Substantia nigra (tissue), 51 donors: ENCODE measurements at places on chromosomes 3 and 15.
A peak's percentile ranks its signal among the peaks of the same experiment; 100 is the strongest.

GRCh38 chr3:145134738-145135137 is 1026.2 kb downstream of the PLOD2 start:
- DNase-seq = no peak

- DNase-seq = no peak
Observed at GRCh38 chr3:17190353-17191078, 305.8 kb downstream of the PLCL2 start.

GRCh38 chr15:55194256-55194655 is 2.5 kb downstream of the RSL24D1 start:
- no peak for DNase-seq

GRCh38 chr3:16508591-16508995 is 4.9 kb downstream of the RFTN1 start:
- DNase-seq = no peak

GRCh38 chr15:61558172-61559136 is 329.4 kb upstream of the RORA start:
- no peak for DNase-seq

GRCh38 chr3:146159616-146160320 is 1.2 kb downstream of the PLOD2 start:
- no peak for DNase-seq

GRCh38 chr3:67515778-67516177 is 138.6 kb downstream of the SUCLG2 start:
- DNase-seq = no peak

GRCh38 chr3:195394024-195394423 is 48.8 kb downstream of the ACAP2 start:
- DNase-seq = no peak

GRCh38 chr3:89562373-89562772 is 455.0 kb downstream of the EPHA3 start:
- no peak for DNase-seq

DNA sequence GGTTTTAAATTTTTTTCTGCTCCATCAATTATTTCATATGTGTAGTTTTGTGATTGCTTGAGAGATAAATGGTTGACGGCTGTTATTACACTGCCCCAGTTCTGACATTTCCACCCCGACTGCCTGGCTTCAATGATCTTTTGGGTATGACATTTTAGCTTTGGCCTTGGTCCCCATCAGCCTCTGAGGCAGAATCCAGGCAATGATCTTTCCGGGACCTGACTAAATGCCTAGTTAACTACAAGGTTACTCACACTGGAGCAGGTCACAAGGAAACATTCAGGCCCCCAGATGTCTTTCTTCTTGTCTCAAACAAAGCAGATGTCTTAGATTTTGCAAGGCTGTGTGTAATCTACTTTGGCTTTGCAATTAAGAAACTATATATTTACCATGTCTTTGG is 61.1 kb upstream of the TMCO5A start:
- no peak for DNase-seq

GRCh38 chr3:18666655-18667054 is 241.5 kb upstream of the SATB1 start:
- DNase-seq = no peak

DNA sequence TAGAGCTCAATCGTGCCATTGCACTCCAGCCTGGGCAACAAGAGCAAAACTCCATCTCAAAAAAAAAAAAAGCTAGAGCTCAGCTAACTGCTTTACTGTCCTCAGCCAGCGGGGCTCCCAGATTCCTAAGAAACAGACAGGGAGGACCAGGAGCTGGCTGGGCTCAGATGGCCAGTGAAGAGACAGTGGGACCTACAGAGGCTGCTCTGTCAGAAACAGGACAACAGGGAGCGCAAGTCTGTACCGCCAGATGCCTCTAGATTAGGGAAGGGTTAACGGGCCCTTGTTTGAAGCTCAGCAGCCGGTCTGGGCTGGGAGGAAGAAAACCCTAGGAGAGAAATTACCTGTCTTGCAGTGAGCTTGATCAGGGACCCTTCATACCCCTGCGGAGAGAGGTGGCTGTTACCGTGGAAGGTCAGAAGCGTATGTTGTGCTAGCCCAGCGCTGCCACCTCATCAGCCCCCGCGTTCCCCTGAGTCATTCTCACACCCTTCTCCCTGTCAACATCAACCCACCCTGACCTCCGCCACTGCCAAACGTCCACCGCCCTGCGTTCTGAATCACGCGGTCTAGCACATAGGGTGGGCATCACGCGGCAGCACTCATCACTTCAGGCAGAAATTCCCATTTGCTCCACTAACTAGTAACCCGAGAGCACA is 25.3 kb downstream of the RBPMS2 start:
- DNase-seq = no peak

- no peak for DNase-seq
Observed at GRCh38 chr3:45612918-45613602, 18.5 kb downstream of the LIMD1 start.

DNA sequence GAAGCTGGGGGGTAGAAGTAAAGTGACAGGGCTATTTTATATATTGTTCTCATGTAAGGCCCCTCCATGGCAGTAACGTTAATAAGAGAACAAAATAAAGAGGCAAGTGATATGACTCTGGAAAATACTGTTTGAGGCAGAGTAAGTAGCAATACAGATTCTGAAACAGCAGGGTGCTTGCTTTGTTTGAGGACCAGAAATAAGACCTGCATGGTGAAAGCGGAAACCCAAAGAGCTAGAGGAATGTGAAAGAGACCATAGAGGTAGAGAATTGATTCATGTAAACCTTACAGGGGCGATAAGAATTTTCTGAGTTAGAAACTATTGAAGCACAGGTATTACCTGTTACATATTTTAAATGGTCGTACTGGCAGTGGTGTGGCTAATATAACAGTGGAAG is 1517.1 kb downstream of the SI start:
- DNase-seq = no peak

- DNase-seq = no peak
Observed at GRCh38 chr3:28934126-28934813, 346.6 kb upstream of the RBMS3 start.

GRCh38 chr15:45429941-45430792 is 51.8 kb upstream of the GATM start:
- DNase-seq = no peak

DNA sequence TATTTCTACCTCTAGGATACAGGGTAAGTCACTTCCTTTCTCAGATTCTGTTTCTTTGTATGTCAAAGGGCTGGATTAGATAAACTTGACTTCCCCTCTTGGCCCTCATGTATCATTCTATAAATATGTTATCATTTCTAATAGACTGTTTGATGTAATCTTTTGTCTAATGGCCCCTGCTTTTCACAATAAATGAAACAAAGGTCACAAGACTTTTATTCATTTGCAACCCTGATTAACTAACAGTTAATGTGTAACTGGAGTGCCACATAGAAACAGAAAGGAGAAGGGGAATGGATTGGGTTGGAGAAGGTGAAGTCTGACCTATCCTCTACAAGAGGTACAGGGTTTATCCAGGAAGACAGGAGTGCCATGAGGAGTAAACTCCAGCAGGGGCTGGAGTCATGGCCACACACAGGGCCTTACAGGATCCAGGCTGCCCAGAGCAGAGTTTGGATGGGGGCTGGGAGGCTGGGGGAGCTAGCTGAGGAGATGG is 8.0 kb upstream of the B3GNT5 start:
- no peak for DNase-seq

GRCh38 chr15:45399381-45400212 is 21.3 kb upstream of the GATM start:
- DNase-seq = no peak

- DNase-seq = no peak
Observed at GRCh38 chr3:182390421-182390820, 402.9 kb upstream of the ATP11B start.

- DNase-seq = no peak
Observed at GRCh38 chr15:46120713-46121112, 485.9 kb downstream of the SQOR start.

GRCh38 chr15:56741541-56741940 is 8.2 kb upstream of the ZNF280D start:
- DNase-seq = no peak

DNA sequence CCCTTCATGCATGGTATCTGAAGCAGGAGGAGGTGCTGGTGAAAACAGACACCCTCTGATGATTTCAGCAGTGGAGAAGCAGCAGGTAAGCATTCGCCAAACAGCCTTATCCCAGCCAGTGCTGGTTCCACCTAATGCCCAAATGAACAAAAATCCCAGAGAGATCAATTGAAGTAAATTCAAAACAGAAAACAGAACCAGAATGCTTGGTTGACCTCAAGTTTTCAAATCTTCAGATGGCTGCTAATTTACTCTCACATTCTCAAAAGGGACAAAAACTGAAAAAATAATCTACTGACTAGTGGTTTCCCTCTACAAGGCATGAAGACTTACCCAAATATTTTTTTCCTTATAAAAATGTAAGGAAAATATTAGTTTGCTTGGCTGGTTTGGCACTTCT is 87.0 kb upstream of the MYO5C start:
- DNase-seq = no peak

DNA sequence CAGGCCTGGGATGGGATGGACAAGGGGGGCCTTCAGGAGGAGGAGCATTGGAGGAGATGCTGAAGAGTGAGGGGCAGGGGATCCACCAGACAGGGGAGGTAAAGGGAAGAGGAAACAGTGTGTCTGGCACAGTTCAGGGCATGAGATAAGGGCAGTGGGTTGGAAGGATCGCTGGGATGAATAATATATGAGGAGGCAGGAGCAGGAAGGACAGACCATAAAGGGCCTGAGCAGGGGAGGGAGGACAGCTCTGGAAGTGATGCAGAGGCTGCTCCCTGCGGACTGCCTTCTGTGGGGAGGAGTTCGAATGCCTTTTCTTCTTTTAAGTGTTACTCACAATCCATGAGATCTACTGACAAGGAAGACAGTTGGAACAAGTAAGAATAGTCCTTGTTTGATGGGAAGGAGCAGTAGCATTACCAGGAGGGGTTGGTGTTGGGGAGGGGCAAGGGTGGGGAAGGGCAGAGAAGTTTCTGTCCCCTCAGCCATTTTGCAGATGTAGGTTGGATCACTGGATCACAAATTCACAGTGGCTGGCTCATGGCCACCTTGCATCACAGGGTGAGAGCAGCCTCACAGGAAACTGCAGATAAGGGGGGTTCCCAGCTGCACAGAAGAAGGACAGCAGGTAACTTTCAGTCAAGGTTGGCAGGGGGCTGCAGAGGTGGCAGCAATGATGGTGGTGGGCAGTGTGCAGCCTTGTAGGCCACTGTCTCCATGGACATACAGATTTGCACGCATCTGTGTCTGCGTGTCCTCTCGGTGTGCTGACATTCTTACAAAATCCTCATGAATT is 91.9 kb upstream of the SNRPN start:
- DNase-seq = no peak

- DNase-seq = no peak
Observed at GRCh38 chr15:79156704-79157375, 66.3 kb upstream of the RASGRF1 start.

GRCh38 chr3:47571391-47572175 is 7.1 kb downstream of the CSPG5 start:
- no peak for DNase-seq

DNA sequence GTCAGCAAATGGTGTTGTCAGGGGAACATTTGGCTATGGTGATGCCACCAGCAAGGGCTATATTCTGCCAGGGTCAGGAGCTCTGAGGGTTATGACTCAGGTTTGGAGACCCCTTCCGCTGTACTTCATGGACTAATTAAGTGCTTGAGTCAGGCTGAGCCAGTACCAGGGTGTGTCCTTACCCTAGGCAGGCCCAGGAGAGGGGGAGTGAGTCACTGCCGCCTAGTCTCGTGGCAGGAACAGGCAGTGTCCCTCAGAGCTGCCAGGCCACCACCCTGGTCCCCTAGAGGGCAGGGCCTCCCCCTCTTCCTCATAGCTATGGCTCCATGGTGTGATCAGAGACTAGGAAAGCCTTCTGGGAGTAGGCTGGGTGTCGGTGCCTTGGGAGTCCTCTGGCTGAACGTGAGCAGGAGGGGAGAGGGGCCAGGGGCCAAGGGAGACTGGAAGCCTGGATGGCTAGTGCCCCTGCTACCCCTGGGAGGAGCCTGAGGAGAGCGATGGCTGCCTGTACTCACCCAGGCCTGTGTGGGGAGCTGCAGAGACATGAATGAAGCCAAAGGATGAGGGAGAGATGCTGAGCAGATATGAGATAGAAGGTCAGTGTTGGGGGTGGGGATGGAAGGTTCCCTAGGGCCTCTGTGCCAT is 10.6 kb downstream of the MAPKAPK3 start:
- DNase-seq = peak; percentile 58

DNA sequence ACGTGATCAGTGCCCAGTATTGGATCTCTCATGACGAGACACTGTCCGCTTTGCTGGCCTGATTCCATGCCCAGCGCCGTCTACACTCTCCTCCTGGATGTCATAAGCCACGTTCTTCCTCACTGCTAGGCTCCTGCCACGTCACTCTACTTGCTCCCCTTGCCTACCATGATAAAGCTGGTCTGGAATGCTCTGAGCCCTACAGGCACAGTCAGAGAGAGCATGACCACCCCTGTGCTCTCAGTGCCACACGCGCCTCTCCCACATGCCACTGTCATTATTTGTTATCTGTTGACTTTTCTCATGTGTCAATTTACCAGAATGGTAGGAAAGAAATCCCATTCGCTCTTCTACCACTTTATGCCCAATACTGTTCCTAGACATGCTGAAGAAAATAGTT is 148.6 kb downstream of the ANO10 start:
- DNase-seq = no peak

GRCh38 chr3:102142379-102143060 is 292.3 kb upstream of the ZPLD1 start:
- DNase-seq = no peak

DNA sequence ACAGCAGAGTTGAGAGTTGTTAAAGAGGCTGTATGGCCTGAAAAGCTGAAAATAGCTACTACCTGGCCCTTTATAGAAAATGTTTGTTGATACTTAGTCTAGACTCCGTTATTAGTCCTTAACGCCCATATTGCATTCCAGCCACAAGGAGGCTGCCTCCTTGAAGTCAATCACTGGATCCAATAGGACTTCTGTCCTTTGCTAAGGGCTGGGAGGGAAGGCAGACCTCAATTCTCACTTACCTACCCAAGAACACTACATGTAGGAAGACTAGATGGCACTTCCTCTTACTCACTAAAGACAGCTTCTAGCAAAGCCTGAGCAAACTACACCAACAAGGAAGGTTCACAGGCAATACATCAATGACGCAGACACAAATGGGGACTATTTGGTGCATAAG is 139.5 kb upstream of the HACD2 start:
- DNase-seq = no peak

DNA sequence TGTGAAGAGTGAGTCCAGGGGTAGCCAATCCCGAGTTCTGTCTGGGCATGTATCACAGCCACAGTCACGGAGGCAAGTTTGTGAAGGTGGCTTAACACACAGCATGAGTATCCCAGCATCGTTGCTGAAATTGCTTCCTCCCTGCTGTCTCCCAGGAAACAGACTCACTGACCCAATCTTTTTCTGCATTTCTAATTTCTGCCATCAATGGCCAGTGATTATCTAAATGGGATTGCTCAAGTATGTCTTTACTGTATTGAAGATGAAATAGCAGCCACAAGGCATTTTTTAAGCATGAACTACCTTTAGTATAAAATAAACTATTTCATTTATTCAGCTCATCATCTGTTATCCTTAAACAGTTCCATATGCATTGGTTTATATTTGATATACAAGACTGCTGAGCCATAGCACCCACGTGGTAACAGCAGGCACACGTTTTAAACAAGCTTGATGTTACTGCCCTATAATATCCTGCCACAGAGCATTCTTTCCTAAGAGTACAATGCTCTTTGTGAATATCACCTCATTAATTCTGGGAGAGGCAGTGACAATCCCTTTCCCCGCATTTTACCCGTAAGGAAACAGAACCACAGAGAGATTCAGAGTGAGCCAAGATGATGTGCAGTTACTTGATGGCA is 276.6 kb upstream of the THBS1 start:
- DNase-seq = no peak

- no peak for DNase-seq
Observed at GRCh38 chr3:100209948-100210771, 50.6 kb upstream of the TBC1D23 start.
